HFFc6 (cell line): ENCODE measurements at places on chromosomes 5 and 9.

- no peak for DNase-seq
These were observed 93.2 kb upstream of the GAS1 start for GRCh38 chr9:87040410-87041009.

GRCh38 chr5:74092766-74093165, 466.8 kb downstream of the ARHGEF28 start:
- DNase-seq, result no peak

- DNase-seq, result no peak
These were observed 360.1 kb downstream of the DMAC1 start for GRCh38 chr9:7439355-7439995.

DNA sequence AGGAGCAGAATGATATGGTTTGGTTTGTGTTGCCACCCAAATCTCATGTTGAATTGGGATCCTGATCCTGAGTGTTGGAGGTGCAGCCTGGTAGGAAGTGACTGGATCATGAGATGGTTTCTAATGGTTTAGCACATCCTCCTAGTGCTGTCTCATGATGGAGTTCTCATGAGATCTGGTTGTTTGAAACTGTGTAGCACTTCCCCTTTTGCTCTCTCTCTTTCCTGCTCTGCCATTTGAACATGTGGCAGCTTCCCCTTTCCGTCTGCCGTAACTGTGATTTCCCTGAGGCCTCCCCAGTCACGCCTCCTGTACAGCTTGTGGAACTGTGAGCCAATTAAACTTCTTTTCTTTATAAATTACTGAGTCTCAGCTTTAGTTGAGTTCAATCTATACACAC, 756.8 kb upstream of the CDH6 start:
- DNase-seq, result no peak

- no peak for DNase-seq
These were observed 685 bp downstream of the SLC24A2 start for GRCh38 chr9:19788152-19788551.

- DNase-seq, result no peak
These were observed 26.3 kb upstream of the ISCA1 start for GRCh38 chr9:86308687-86309086.
